ENCODE measurements at places on chromosomes 13 and 19.

- no peak for DNase-seq
These were observed 508.4 kb upstream of the MIR17HG start for GRCh38 chr13:90839061-90839460.

DNA sequence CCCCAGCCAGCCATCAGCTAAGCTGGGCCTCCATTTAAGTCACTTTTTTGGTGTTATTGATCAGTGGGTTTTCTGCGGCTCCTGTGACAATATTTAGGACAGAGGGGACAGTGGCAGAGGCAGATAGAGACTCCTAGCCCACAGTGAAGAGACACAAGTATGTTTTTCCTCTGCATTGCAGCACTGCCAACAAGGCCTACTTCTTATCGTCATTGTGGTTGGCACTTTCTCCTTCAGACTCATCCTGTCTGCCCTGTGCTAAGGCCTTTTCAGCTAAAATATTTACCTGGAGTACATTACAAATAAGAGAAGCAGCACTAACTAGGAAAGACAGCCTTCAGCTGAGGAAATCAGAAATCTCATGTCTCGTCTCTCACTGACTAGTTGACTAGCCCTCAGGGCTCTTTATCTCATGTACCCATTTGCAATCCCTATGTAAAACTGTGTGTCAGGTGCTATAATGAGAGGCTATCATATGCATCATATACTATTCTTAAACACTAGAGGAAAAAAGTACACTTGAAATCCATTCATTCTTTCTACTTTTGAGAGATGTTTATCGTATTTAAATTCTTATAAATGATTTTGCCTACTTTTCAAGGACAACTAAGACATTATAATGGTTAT, 62.2 kb downstream of the ZAR1L start:
- no peak for DNase-seq

GRCh38 chr13:76829572-76830327, 56.5 kb downstream of the KCTD12 start:
- DNase-seq = no peak

DNA sequence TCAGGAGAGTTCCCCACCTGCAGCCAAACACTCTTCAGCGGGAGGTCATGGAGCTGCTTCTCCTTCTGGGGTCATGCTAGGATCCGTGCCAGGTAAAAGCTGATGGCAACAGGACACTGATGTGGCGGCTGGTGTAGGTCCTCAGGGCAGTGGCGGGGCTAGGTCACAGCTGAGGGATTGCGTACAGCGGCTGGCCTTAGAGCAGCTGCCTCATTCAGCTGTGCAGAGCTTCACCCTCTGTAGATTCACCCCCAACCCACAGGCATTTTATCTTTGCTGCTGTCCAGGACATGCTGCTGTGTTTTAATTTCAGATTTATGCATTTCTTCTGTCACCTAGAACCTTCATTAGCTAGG, 2.3 kb downstream of the MCF2L start:
- DNase-seq = no peak

DNA sequence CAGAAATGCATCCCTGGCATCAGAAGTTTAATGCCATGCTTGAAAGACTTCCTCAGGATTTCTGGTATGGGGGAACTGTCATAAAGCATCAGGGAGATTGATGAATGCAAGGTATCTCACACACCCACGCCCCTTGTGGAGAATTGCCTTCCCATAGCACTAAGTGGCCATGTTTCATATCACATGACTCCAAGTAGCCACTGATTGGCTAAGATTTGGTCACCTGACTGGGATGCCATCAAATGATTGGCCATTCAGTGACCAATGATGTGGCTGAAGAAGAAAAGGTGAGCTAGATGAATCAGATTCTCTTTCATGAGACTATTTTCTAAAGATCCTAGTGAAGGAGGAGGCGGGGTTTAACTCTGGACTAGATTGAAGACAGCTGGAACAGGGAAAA, 7.3 kb downstream of the KLK8 start:
- no peak for DNase-seq

DNA sequence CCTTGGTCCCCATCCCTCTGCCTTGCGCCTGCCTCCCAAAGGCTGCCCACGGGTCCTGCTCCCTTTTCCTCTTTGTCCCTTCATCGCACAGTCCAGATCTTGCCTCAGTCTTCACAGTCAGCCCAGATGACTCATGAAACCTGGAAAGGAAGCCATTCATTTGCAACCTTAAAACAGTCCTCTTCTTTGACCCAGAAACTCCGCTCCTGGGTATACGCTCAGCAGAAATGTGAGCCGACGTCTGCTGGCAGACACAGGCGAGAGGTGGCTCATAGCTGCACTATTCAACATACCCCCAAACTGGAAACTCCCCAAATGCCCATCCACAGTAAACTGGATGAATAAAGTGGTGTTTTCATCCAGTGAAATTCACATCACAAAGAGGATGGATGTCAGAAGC, 13.6 kb upstream of the PEPD start:
- DNase-seq = no peak

DNA sequence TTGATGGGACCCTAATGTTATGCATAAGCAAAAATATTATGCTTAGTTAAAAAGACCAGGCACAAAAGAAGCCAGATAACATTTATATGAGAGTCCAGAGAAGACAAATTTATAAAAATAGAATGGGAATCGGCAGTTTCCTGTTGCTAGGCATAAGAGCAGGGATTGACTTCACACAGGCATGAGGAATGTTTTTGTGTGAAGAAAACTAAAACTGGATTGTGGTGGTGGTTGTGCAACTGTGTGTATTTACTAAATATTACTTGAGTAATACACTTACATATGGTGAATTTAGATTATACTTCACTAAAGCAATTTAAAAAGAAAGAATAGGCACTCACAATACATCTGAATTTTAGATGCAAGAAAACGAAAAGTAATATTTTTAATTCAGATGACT, 108.3 kb downstream of the SLITRK1 start:
- DNase-seq = no peak

DNA sequence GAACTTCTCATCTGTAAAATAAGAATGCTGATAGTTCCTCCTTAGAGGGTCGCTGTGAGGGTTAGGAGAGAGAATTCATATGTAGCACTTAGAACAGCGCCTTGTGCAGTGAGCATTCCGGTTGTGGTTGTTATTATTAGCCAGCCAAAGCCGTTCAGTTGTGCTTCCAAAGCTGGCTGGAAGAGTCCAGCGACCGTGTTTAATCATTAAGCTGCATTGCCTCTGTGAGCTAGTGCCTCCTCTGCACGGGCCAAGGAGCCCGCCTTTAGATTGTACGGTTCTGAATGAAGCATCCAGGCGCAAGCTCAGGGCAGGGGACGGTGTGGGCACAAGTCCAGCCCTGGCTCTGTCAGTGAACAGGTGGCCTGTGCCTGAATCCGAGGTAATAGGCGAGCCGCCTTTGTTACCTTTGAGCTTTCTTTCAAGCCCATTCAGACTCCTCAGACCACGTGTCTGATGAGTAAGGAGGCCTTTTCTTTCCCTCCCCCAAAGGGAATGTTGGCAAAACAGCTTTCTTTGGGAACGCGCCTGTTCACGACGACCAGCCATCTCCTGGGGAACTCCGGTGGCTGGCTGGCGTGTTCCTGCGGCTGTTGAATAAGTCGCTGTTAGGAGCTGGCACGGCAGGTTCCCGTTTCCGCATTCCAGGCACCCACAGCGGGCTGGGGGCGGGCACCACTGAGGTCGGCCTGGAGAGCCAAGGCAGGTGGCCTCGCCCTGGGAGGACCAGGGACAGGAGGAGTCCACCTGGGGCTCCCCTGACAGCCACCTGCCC, 25.1 kb downstream of the SIPA1L3 start:
- peak; percentile 27 for DNase-seq

- DNase-seq = peak; percentile 72
These were observed 29.7 kb downstream of the NAXD start for GRCh38 chr13:110644892-110645521.

- DNase-seq = no peak
These were observed 53.0 kb upstream of the URAD start for GRCh38 chr13:28041501-28041900.

DNA sequence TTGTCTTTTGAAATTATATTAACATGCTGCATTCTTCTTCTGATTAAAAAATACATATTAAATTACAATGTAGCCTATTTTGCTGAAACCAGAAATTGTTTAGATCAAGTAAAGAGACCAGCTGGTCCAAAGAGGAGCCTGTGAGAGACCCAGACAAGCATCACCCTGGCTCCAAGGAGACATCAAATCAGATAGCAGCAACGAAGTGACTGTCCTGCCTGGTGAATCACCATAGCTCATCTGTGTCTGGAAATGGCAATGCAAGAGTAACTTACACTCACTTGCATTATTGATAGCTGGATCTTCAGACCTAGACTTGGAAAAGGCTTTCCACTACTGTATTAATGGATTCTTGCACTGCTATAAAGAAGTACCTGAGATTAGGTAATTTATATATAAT, 169.1 kb downstream of the KCTD12 start:
- no peak for DNase-seq

GRCh38 chr13:94620286-94620896, 18.7 kb downstream of the GPR180 start:
- peak; percentile 39 for DNase-seq

Data from NCI-H1694 (cell line).